ENCODE measurements at places on chromosomes 16 and 17.

DNA sequence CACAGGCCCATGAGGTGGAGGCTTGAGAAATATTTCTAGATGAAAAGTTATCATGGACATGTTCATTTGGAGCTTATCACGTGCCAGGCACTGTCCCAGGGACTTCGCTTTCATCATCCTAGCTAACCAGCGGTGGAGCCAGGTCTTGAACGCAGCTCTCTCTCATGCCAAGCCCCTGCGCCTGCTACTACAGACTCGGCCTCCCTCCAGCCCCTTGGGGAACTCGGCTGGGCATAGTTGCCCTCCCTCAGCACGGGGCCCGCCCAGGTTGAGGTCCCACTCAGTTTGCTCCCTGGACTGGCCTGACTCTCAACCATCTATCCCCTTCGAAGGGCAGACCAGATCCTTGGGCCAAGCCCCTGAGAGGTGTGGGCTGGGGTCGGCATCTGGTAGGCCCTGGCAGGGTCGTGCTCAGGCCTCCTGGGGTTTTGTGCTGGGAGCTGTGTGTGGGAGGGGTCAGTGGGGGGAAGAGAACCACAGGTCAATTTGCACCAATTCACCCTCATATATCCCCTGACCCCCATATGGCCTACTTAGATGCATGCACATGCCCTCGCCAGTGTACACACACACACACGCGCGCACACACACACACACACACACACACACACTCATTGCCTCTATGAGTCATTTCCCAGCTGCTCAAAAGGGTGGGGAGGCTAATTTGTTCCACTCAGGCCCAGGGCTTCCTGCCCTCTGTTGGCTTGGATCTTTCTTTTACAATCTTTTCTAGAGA lies 12.1 kb upstream of the SCN4A start:
- no peak for DNase-seq

- DNase-seq = no peak
Measured at GRCh38 chr17:76797241-76797840, 59.4 kb downstream of the MFSD11 start.

DNA sequence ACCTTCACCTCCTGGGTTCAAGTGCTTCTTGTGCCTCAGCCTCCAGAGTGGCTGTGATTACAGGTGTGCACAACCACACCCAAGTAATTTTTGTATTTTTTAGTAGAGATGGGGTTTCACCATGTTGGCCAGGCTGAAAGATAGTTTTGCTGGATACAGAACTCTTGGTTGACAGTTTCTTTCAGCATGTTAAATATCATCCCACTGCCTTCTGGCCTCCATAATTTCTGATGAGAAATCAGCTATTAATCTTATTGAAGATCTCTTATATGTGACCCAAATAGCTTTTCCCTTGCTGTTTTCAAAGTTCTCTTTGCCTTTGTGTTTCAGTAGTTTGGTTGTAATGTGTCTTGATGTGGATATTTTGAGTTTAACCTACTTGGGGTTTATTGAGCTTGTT lies 50.3 kb upstream of the BRD7 start:
- DNase-seq = no peak

GRCh38 chr16:28003923-28004322 lies 59.6 kb downstream of the GSG1L start:
- DNase-seq = no peak
